ENCODE measurements at places on chromosomes 13 and 19.
A peak's percentile ranks its signal among the peaks of the same experiment; 100 is the strongest.

GRCh38 chr19:24140099-24140498 is 53.1 kb downstream of the ZNF254 start:
- no peak for DNase-seq

GRCh38 chr19:48720251-48720612 is 707 bp upstream of the MAMSTR start:
- no peak for DNase-seq

DNA sequence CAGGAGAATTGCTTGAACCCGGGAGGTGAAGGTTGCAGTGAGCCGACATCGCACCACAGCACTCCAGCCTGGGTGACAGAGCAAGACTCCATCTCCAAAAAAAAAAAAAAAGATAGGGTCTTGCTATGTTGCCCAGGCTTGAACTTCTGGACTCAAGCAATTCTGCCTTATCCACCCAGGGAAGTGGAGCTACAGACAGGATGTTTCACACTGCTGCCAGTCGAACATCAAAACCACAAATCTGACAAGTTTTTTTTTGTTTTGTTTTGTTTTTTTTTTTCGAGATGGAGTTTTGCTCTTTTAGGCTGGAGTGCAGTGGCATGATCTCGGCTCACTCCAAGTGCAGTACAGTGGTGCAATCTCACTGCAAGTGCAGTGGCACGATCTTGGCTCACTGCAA is 10.8 kb downstream of the XPO4 start:
- no peak for DNase-seq

DNA sequence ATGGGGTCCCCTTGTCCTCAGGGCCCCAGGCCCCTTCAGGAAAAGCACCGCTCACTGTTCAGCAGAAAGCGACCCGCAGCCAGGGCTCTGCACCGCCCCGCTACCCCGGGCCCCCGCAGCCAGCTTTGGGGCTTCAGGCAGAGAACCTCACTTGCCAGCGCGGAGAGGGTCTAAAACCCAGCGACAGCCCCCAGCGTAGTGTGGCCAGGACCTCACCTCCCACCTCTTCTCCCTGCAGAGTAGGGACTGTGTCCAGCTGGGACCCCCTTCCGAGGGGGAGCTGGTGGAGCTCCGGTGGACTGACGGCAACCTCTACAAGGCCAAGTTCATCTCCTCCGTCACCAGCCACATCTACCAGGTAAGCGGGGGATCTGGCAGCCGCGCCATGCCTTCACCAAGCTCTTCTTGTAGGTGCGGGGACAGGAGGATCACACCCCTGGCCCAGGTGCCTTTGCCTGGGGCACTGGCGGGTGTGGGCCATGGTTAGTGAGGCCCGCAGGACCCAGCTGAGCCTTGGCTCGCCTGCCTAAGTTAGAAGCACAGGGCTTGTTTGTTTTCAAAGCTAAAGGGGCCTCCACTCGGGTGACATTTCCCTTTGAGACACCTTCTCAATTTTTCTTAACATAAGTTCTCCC is 175.7 kb downstream of the KDM4B start:
- no peak for DNase-seq

- no peak for DNase-seq
Measured at GRCh38 chr19:18898607-18899408, 2.9 kb upstream of the CERS1 start.

DNA sequence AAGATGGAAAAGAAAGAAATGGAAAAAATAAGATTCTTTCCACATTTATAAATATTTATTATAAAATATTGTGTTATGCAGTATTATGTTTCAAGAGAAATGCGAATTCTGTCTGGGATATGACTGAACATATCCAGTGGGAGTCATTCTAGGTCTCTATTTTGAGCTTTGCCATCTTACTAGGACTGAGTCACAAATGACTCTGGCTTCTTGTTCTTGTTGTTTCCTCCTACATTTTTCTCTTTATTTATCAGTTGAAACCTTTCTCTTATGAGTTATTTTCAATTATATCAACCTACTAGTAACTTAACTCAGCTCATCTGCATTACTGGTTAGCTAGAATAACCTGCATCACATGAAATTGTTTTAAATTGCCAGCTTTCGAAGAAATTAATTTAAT is 1247.3 kb downstream of the SLITRK1 start:
- no peak for DNase-seq

DNA sequence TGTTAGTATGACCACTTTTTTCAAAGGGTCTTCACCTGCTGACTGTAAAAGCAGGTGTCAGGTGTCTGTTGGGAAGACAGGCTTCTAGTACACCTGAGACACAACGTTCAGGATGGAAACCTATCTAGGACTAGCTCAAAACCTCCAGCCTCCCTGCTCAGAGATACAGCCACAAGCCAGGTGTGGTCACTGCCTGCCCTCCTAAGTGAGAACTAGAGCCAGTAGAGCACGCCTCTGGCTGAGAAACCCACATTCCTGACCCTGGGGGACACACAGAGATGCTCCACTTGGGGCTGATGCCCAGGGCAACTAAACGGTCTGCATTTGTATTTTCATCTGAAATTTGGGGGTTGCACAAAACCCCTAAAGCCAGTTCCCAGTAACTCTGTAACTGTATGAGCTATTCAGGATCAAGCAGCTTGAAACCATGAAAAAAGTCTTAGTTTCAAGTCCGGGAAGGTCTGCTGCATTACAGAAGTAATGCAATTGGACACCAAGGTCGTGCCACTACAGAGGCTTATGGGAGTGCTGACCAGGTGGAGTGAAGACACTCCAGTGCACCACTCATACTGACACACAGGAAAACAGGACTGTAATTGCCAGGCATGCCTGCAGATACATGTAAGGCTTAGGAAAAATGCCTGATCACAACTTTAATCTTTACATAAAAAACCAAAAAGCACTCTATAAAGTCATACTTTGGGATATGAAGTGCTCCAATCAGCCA is 27.8 kb downstream of the ANKRD10 start:
- DNase-seq = no peak

DNA sequence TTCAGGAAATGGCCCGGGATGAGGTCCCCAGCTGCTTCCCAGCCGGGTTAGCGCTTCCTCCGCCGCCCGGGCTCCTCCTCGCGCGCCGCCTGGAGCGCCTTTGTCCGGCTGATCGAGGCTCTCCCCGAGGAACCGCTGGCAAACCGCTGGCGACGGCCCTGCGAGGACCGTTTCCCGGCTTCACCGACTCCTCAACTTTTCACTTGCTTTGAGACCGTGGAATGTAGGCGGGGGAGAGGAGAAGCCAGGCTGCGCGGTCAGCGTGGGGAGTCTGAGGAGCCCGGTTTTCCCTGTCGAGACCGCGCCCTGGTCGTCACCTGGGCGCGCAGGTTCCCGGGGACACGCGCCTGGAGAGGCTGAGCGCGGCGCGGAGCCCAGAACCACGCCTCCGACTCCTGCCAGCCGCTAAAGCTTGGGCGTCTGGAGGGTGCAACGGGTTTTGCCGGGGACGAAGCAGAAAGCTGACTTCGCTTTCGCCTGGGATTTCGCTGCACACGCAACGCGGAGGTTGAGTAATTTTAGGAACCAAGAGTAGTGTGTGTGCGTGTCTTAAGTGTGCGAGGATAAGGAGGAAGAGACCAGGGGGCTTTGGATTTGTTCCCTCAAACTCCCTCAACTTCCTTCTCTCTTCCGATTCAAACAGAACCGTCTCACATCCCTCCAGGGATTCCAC is 7.3 kb upstream of the DGKH start:
- no peak for DNase-seq

DNA sequence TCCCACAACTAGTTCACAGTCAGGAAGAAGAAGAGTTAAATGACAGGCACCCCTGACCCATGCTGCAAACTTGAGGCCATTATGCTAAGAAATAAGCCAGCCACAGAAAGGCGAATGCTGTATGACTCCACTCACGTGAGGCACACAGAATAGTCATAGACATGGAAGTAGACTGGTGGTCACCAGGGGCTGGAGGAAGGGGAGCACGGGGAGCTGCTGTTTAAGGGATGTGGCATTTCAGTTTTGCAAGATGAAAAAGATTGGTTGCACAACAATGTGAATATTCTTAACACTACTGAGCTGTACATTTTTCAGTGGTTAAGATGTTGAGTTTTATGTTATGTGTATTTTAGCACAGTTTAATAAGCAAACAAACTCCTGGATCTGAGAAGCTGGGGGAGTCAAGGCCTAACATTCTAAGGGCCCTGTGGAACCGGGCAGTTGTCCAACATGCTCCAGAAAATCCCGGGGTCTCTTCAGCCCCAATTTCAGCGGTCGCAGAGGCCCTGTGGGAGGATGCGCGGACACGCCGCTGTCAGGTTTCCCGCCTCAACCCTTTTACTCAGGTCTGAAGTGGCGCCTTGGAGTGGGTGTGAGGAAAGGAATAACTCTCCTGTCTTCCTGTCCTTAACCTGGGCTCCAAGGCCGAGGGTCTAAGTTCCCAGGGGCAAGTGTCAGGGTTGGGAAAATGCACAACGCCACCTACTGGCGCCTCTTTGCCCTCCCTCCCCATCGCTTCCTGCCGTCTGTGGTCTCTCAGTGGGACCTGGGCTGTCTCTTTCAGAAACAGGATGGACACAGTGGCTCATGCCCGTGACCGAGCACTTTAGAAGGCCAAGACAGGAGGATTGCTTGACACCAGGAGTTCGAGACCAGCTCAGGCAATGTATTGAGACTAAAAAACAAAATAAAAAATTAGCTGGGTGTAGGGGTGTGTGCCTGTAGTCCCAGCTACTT is 4.4 kb upstream of the TMEM272 start:
- no peak for DNase-seq

DNA sequence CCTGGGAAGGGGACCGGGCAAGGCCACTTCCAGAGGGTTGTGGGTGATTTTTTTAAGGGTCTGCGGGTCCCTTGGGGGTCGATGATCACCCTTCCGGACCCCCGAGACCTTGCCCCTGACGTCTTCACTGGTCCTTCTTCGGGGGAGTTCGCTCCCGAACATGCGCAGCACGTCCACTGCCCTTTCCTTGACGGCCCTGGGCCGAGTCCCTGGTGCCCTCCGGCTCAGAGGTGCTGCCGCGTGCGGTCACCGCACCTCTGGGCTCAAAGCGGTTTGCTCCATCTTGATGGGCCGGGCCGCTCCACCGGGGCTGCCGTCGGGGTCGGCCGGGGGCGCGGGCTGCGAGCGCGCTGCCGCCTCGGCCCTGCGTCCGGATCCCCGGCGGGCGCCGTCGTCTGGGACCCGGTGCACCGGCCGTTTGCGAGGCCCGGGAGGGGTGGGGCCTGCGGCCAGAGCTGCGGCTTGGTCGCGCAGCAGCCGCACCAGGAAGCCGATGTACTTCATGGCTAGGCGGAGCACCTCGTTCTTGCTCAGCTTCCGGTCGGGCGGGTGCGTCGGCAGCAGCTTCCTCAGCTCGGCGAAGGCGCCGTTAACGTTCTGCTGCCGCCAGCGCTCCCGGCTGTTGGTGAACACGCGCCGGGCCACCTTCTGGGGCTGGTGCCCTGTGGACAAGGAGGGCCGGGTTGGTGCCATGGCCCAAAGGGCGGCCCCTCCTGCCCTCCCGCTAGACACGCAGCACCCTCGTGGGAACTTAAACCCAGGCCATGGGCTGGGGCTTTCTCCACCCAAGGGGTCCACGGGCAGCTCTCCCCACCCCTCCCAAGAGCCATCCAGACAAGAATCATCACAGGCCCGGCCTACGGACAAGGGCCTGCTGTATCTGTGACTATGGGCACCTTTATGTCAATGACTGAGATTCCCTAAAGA is 3.3 kb downstream of the LYL1 start:
- DNase-seq = peak; percentile 28

DNA sequence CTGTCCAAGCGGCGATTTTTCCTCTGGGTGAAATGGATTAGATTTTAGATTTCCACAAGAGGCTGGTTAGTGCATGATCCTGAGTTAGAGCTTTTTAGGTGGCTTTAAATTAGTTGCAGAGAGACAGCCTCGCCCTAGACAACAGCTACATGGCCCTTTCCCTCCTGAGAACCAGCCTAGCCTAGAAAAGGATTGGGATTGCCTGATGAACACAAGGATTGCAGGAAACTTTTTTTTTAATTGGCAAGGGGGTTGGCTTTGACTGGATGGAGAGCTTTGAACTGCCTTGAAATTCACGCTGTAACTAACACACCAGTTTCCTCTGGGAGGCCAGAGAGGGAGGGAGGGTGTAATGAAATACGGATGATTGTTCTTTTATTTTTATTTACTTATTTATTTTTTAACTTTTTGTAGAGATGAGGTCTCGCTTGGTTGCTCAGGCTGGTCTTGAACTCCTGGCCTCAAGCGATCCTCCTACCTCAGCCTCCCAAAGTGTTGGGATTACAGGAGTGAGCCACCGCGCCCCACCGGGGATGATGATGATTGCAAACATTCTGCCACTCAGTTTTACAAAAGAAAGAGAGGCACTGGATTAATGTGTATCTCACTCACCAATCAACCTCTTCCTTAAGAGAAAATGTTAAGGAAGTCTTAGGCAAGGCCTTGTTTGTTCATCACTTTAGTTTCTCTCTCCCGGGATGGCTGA is 1.9 kb downstream of the LDLR start:
- no peak for DNase-seq

- DNase-seq = no peak
Measured at GRCh38 chr13:81957121-81957520, 1616.2 kb upstream of the SPRY2 start.

DNA sequence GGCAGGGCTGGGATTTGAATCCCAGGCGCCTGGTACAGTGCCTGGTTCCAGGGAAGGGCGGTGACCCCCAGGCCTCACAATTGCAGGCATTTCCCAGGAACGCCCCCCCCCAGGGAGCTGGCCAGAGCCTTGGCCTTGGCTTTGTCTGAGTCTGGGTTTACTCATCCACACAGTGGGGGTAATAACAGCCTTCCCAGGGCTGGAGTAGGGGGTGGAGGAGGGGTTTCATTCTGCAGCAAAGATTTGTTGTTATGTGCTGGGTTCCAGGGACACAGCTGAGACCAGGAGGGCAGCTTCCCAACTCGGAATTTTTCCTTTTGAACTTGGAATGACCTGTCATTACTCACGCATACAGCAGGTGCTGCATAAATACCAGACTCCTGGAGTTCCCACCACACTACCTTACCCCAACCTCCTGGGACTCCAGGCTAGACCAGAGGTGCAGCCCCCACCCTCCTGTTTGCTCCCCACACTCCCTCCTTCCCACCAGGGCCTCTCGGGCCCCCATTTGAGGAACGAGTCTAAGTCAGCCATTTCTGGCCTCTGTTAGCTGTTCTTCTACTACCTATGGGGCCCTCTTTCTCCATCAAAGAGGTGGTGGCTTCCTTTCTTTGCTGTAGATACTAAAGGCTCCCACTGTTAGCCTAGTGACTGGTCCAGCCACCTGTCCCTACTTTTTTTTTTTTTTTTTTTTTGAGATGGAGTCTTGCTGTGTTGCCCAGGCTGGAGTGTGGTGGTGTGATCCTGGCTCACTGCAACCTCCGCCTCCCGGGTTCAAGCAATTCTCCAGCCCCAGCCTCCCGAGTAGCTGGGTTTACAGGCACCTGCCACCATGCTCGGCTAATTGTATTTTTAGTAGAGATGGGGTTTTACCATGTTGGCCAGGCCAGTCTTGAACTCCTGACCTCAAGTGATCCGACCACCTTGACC is 1.6 kb upstream of the ADAMTS10 start:
- no peak for DNase-seq

Data from activated CD4-positive, CD25-positive, alpha-beta regulatory T cell (primary cell).